Motor neuron (in vitro differentiated cells): ENCODE measurements at places on chromosomes 2 and 18. TPM values are rescaled to one million over a fixed set of nuclear protein-coding genes. Genes with fewer than 3 reads are reported as not detected.
A peak's percentile ranks its signal among the peaks of the same experiment; 100 is the strongest.

DNA sequence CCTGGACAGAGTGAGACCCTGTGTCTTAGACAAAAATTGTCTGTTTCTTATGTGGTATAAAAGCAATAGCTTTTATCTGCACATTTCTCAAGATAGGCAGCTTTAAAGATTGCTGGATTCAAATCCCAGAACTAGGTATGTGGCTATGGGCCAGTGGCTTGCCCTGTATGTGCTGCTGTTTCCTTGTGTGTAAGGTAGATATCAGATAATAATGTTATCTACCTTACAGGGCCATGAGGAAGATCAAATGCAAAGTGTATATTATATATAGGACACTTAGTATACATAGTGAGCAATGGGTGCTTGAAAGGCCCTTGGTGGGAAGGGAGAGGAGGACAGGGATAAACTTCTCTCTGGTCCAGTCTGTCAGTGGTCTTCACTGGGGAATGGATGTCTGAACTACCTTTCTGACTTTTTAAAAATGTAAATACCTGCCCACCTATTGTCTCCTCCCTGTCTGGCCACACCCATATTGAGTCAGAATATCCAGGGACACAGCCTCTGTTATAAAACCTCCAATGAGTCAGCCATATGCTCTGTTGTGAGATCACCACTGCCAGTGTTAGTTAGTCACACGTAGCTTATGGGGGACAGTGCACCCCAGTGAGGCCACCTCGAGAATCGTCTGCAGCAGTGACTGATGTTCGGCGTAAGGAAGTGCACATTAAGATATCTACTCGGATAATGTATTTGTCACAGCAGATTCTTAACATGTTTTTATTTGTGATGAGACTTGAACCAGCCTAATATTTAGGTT, 383.4 kb downstream of the PTPRM start:
- ATAC-seq: peak; percentile 70

- no peak for ATAC-seq
Observed at GRCh38 chr2:99356853-99357252, 19.7 kb downstream of the EIF5B start.

GRCh38 chr18:80103231-80103630, 5.8 kb upstream of the ADNP2 start:
- no peak for ATAC-seq

GRCh38 chr2:223896833-223897311, 48.3 kb downstream of the WDFY1 start:
- no peak for ATAC-seq

DNA sequence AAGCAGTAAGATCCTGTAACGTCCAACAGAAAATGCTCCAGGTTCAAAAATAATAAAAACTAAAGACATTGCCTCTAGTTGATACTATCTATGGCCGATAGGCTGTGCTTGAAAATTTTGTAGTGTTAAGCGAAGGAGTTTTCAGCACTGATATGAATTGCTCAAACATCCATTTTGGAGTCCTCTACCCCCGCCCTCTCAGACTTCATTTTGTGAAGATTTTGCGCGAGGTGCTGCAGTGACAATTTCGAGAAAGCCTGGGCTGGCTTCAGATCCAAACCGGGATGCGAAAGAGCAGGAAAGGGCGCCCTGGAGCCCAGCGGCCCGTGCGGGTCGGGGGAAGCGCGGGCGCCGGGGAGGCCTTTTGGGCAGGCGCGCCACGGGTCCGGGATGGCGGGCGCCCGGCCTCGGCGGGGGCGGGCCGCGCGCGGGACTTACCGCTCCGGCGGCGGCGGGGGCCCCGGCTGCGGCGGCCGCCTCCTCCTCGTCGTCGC, 1.8 kb downstream of the SP3 start:
- peak; percentile 0 for ATAC-seq

DNA sequence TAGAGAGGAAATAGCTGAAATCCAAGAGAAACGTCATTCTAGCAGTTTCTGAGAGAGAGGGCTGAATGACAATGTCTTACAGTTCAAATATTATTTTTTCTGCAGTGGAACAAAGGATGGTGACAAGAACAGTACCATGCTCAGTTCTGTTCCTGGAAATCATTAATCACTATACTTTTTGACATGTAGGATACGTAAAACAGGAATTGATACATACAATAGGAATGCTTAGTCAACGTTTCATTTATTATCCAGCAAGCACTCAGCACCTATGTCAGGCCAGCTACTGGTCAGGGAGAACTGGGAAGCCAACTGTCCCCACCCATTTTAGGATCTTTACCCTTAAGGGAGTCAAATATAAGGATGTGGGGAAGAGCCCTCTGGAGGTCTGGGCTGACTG, 114.7 kb downstream of the DHRS9 start:
- no peak for ATAC-seq

- ATAC-seq: peak; percentile 41
Observed at GRCh38 chr18:7567474-7568425, 634 bp downstream of the PTPRM start.

- ATAC-seq: peak; percentile 28
Observed at GRCh38 chr18:62325806-62326645, 916 bp downstream of the TNFRSF11A start.

DNA sequence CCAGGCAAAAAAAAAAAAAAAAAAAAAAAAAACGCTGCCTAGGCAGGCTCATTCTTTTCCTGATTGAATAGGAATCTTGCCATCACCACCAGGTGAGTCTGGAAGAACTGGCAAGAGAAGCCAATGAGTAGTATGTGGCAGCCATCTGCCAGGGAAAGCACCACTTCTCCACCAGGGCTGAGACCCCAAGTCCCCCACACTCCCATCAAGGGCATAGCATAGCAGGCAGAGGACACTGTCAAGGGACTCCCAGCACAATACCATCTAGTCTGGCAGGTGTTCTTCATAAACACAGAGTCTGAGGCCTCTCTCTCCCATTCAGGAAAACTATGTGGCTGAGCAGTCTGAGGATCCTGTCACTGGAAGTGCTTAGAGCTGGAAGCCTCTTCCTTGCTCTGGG, 538.1 kb upstream of the DSEL start:
- no peak for ATAC-seq

Gene BOLL
- total RNA-seq: 0.16 and 0.25 TPM in 2 replicates

Gene PDCL3
- total RNA-seq: 12.5 and 12.7 TPM in 2 replicates

Gene DUSP28
- total RNA-seq: 4.2 and 6.2 TPM in 2 replicates
